ENCODE measurements at places on chromosomes 2 and 18. TPM values are rescaled to one million over a fixed set of nuclear protein-coding genes. Genes with fewer than 3 reads are reported as not detected.

GRCh38 chr18:9561759-9562158 is 52.6 kb downstream of the PPP4R1 start:
- DNase-seq, result no peak

Gene COLEC12
- total RNA-seq, result 0.78 TPM

Gene ASXL3
- total RNA-seq, result 22.4 TPM

GRCh38 chr2:181697571-181697970 is 17.3 kb upstream of the NEUROD1 start:
- DNase-seq, result no peak

Gene POTEC
- total RNA-seq, result not detected

- no peak for DNase-seq
Observed at GRCh38 chr18:67302043-67302442, 214.5 kb downstream of the DSEL start.

Gene C2orf78
- not detected for total RNA-seq

Gene CRYGD
- total RNA-seq, result 7.2 TPM

Gene RESP18
- not detected for total RNA-seq

DNA sequence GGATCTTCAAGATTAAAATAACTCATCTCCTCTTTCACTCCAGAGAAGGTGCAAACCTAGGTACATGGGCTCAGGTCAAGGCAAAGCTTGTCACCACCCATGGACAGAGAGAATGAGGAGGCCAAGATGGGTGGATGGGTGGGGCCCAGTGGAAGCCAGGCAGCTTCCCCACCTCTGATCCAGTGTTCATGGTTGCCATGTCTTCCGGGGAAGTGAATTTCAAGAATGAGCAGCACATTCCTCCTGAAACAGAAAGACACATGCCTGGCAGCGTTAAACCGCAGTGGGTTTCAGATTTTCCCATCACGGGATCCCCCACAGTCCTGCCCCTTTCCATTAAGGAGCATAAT is 301.7 kb downstream of the EIPR1 start:
- no peak for DNase-seq

- DNase-seq, result no peak
Observed at GRCh38 chr2:11610624-11611242, 59.3 kb downstream of the NTSR2 start.

DNA sequence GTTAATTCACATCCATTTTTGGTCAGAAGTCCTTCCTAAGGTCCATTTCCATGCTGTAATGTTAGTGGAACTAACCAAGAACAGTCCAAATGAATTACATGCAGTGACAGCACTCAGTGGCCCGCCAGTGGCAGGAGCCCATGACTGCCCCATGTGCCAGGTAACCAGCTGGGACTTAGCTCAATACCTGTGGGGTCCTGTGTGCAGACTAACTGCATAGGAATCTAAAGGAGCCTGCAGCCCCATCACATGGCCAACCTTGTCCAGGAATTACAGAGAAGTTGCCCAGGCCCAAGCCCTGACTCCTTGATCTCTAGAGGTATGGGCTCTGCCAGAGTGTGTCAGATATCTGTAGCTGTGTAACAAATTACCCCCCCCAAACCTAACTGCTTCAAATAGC is 35.4 kb upstream of the GPR17 start:
- no peak for DNase-seq

DNA sequence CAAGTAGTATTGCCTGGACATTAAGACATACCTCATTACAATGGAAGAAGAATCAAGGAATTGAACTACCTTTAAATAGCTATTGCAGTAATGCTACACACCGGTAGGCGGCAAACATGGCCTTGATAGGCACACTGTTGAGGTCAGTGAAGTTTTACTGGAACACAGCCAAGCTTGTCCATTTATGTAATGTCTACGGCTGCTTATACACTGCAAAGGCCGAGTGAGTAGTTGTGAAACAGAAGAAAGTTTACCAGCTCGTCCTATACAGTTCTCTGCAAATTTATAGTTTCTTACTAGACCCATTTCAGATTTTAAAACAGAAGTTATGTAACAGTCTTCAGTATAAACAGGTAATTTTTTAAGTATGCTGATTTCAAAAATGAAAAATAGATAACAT is 38.8 kb downstream of the PPP4R1 start:
- DNase-seq, result peak; percentile 50

DNA sequence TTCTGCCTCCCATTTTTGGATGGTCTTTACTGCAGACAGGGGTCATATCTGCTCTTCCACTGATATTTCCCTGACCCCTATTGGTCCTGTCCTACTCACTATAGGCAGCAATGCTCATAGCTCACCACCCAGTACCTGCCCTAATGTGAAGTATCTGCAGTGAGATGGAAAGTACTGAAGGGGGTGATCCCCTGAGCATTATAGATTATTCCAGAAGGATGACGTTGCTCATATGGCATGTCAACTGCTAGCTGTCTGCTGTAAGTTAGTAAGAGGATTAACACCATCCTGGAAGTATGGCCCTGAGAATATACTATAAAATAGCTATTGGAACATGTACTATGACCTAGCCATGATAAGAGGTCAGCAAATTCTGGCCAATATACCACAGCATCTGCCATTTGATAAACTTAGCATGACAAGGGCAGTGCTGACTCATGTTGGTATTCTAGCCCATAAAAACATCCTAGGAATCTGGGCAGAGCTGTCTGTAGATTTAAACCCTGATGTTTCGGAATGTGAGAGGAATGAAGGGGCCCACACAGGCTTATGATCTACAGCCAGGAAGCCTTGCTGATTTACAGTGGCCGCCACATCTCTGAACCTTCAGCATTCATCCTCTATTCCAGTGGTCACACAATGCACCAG is 451.4 kb downstream of the TNS1 start:
- DNase-seq, result no peak

Measured in ovary (tissue), 10 donors.